Erythroblast (primary cell): ENCODE measurements at places on chromosomes 6 and 20.

GRCh38 chr20:10521836-10522235, 86.7 kb downstream of the SLX4IP start:
- no peak for DNase-seq

DNA sequence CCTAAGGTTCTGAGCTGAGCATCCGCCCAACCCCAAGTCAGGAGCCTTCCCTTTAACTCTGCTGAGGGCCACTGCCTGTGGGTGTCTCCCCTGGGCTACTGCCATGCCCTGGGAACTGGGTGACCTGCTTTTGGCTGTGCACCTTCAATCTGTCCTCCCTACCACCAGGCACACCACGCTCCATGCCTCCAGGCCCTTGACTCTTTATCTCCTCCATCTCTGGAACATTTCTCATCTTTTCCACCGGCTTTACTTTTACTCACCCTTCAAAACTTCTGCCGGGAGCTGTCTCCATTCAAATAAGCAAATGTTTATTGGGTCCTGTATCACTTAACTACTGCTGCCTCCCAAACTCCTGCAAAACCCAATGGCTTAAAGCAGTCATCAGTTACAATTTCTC, 83.3 kb upstream of the NHSL1 start:
- no peak for DNase-seq

- DNase-seq: no peak
Measured at GRCh38 chr6:25446830-25447569, 167.8 kb downstream of the CARMIL1 start.

GRCh38 chr6:120652506-120652905, 681.8 kb downstream of the TBC1D32 start:
- no peak for DNase-seq

- no peak for DNase-seq
Measured at GRCh38 chr20:31943052-31943471, 8.8 kb downstream of the PDRG1 start.

DNA sequence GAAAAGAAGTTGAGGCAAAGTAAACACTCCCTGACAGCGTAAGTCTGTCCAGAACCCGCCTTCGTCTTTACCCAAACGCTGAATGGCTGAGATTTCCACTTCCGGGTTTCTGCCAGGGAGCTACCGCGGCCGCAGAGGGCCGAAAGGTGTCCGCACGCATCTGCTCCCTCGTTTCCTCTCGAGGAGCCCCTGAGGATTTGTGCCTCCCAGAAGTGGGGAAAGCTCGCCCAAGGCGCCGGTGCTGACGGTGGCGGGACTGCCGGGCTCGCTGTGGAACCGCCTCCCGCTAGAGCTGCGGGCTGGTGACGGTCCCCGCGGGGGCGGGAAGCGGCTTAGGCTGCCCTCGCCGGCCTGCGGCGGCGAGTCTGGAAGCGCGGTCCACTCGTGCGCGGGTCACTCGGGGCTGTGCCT, 1760.2 kb upstream of the DEFB115 start:
- DNase-seq: no peak

DNA sequence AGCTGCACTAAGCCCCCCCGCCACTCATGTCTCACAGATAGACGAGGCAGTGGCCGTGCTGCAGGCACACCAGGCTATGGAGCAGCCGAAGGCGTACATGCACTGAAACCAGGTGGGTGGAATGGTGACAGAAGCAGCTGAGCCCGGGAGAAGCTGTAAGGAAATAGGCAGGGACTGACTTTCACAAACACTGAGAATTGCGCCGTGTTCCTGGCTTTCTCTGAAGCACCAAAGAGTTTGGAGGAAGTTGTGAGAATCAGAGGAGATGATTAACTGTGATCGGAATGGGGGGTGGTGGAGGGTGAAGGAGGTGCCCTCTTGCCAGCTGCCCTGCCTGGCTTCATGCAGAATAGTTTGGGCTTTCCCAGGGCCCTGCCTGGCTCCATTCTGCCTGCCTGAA, 21.6 kb downstream of the TOMM34 start:
- DNase-seq: no peak

DNA sequence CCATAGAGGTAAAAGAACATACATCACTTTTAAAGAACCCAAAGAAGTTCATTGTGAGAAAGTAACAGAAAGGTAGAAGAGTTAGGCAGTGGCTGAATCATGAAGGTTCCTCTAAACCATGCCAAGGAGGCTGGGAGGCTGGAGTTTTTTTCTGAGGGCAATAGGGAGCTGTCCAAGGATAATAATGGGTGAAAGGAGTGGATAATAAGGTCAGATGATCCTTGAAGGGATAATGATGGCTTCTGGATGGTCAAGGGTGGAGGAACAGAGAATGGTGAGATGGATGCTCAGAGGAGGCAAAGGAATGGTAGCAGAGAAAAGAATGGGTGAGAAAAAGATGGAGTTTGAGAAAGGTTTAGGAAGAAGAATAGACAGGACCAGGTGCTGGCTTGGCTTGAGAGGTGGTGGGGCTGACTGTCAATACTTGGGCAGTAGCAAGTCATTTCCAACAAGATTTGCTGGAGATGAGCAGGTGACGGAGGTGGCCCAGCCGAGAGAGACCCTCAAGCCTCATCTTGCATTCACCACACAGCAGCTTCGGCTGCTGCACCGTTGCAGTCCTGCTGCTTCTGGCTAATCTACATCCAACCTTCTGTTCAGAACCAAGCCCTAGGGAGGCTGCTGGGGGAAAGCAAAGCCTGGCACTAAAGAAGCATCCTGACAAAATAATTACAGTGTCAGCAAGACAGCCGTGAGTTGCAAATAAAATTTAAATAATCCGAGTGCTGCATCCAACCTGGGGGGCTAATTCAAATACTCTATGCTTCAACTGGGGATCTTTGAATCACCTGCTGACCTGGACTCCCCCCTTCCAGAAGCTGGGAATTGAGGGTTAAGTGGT, 131.2 kb upstream of the KCNG1 start:
- DNase-seq: no peak

DNA sequence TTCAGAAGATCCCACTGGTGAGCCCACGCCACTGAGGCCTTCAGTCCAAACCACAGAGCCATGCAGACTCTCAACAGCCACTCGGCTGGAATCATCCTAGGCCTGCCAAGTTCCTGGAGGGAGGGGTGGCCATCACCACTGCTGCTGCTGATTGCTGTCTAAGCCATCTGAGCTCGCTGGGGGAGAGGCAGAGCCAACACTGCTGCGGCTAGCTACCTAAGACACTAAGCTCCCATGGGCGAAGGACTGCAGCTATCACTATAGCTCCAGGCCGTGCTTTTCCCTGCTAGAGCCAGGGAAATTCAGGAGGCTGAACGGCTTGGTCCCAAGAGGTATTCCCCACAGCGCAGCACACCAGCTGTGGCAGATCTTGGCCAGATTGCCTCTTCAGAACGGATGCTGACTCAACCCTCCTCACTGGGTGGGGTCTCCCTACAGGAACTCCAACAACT, 73.6 kb downstream of the TBC1D32 start:
- no peak for DNase-seq

DNA sequence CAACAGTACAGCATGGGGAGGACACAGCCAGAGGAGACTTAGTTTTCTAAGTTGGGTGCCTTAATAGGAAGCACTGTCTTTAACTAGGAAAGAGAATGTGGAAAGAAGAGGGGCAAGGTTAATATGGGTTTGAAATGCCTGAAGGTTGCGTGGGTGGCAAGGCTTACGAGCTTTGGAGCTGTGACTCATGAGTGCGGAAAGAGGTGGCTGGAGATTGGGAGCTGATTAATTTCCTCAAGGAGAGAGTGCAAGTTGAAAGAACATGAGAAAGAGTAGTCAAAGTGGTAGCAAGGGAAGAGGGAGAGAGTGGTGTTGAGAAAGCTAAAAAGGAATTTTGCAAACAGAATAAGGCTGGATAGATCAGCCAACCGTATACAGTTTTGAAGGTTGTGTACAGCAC, 315.1 kb upstream of the PRND start:
- DNase-seq: no peak

DNA sequence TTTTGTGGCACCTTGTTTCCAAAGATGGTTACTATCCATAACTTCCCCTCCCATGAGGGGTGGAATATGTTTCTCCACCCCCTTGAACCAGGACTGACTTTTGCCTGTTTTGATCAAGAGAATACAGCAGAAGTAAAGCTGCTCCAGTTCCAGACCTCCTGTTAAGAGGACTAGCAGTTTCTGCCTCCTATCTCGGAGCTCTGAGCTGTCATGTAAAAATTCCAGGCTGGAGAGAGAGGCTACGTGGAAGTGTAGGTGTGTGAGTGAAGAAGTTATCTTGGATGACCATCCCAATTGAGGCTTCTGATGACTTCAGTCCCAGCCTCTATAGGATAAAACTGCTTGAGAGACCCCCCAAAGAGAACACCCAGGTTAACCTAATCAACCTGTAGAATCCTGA, 511.7 kb upstream of the IMPG1 start:
- no peak for DNase-seq

DNA sequence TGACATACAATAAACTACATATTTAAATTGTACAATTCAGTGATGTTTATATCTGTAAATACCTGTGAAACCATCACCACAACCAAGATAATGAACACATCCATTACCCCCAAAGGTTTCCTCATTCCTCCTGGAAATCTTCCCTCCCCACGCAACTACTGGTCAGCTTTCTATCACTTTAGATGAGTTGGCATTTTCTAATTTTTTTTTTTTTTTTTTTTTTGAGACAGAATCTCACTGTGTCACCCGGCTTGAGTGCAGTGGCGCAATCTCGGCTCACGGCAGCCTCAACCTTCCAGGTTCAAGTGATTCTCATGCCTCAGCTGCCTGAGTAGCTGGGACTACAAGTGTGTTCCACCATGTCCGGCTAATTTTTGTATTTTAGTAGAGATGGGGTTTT, 31.7 kb upstream of the ECI2 start:
- DNase-seq: peak; percentile 14

- no peak for DNase-seq
Measured at GRCh38 chr6:15619330-15619729, 43.5 kb downstream of the DTNBP1 start.

GRCh38 chr20:47350691-47351545, 5.6 kb downstream of the ZMYND8 start:
- peak; percentile 23 for DNase-seq
